ENCODE measurements at places on chromosomes 12 and 14.
A peak's percentile ranks its signal among the peaks of the same experiment; 100 is the strongest.

DNA sequence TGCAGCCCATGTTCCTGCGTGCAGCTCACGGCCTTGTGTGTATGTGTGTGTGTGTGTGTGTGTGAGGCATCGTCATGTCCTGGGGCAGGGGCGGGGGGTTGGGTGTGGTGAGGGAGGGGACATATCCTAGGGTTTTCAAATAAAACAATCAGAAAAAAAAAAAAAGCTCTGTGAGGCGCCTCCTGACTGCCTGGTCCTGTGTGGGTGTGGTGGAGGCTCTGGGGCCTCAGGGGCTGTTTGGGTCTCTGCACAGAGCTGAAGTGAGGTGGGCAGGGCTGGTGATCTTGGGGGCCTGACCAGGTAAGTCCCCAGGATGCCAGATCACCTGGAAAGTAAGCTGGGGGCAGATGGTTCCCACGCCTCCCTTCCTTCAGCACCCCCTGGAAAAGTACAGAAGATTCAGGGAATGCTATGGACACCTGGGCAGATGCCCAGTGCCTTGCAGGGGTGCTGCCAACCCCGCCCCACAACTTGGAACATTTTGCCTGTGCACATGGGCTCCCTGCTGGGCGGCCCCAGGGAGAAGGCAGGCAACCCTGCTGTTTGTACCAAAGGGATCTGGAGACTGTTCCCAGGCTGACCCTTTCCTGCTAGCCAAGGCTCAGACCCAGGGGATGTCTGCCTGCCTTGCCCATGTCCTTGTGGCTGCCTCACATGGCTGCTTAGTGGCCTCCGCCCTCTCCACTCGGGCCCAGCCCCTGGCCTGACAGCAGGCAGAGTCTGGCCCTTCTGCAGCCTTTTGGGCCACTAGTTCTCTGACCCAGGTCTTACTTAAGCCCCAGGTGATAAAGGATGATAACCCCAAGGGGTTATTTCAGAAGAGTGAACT lies 28.8 kb downstream of the CLSTN3 start:
- peaks cover 15% of the 10 kb centered on the region for H3K27me3 ChIP-seq
- no peak overlapping the region for H3K27ac ChIP-seq
- H3K36me3 ChIP-seq, result peaks cover 8% of the 10 kb centered on the region
- H3K4me1 ChIP-seq, result peaks cover 7% of the 10 kb centered on the region
- H3K4me3 ChIP-seq, result no peak overlapping the region

GRCh38 chr12:58341791-58342190 lies 400.4 kb downstream of the ATP23 start:
- DNase-seq, result no peak
- H3K36me3 ChIP-seq, result no peaks in the 10 kb centered on the region
- no peaks in the 10 kb centered on the region for H3K4me1 ChIP-seq
- no peaks in the 10 kb centered on the region for H3K27me3 ChIP-seq
- H3K27ac ChIP-seq, result no peak overlapping the region
- H3K4me3 ChIP-seq, result no peak overlapping the region

- H3K4me3 ChIP-seq, result no peak overlapping the region
- no peaks in the 10 kb centered on the region for H3K36me3 ChIP-seq
- no peaks in the 10 kb centered on the region for H3K4me1 ChIP-seq
- no peak for DNase-seq
- H3K27ac ChIP-seq, result no peak overlapping the region
Measured at GRCh38 chr12:63419154-63419553, 249.1 kb downstream of the DPY19L2 start.

DNA sequence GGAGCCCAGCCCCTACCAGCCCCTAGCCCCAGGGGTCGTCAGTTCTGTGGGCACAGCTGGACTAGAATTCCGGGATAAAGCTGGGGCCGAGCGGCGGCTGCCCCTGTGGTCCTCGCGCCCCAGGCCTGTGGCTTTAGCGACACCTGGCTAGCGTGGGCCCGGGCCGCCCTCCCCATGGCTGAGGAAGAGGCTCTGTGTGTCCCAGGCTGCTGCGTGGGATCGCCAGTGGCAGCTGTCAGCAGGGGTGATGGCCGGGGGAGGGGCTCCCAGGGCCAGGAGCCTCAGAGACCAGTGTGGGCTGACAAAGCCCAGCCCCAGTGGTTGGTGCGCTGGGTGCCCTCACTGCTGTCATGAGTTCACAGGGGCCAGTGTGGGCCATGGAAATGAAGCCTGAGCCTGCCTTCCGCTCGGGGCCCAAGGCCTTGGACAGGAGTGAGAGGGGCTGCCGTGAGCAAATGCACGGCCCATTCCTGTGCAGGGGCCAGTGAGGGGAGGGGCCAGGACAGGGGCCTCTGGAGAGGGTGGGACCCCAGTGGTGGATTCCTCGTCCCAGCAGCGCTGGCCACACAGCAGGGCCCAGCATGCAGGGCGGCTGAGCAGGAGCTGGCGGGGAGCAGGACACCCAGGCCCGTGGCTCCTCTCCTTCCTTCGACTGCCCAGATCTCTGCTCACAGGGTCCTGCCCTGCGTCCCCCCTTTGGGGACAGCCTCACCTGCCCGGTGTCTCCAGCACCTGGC lies 11.4 kb downstream of the FBRSL1 start:
- H3K27me3 ChIP-seq, result no peaks in the 10 kb centered on the region
- no peak for DNase-seq
- peaks cover 10% of the 10 kb centered on the region for H3K4me1 ChIP-seq
- no peak overlapping the region for H3K4me3 ChIP-seq
- no peaks in the 10 kb centered on the region for H3K36me3 ChIP-seq

- no peak overlapping the region for H3K4me3 ChIP-seq
- no peaks in the 10 kb centered on the region for H3K27me3 ChIP-seq
- no peaks in the 10 kb centered on the region for H3K36me3 ChIP-seq
- peak overlapping the region; percentile 38 for H3K27ac ChIP-seq
- H3K4me1 ChIP-seq, result peaks cover 42% of the 10 kb centered on the region
Measured at GRCh38 chr12:120960657-120961056, 17.7 kb upstream of the HNF1A start.

DNA sequence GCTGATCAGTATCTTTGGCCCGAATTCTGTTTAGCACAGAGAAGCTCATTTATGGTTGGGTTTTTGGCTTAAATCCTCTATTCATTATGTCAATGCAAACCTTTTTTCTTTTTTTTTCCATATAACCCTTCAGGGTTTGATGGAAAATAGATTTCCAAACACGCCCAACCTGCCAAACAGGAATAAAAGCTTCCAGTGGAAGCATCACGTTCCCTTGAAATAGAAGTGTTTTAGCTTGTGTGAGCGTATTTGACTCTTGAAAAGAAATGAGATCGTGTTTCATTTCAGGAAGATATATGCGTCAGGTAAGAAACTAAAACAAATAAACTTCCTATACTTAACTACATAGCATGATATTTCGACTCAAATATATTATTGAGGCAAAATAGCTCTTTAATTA lies at the start of gene PIK3C2G:
Gene PIK3C2G, plus strand, starts transcription at position 246 of the 400 bp plus-strand sequence. CDS start 20,564 bp downstream, outside the sequence.
- H3K36me3 ChIP-seq, result no peaks in the 10 kb centered on the region
- no peak within 1 kb of the TSS for H3K27ac ChIP-seq
- H3K4me3 ChIP-seq, result no peak within 1 kb of the TSS
- no peaks in the 10 kb centered on the region for H3K4me1 ChIP-seq
- no peaks in the 10 kb centered on the region for H3K27me3 ChIP-seq
- no peak for DNase-seq

DNA sequence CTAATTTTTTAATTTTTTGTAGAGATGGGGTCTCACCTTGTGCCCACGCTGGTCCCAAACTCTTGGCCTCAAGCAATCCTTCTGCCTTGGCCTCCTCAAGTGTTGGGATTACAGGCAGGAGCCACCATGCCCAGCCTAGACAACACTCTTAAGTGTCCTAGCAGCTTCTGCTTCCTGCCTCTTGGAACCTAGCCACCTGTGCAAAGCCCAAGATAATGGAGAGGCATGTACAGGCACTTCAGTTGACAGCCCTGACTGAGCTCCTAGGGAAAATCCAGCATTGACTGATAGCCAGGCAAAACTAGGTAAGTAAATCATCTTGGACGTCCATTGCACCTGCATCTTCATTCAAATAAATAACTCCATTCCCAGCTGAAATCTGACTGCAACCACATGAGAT lies 15.5 kb downstream of the COX14 start:
- H3K4me1 ChIP-seq, result peaks cover 11% of the 10 kb centered on the region
- no peak overlapping the region for H3K27ac ChIP-seq
- no peak overlapping the region for H3K4me3 ChIP-seq

- DNase-seq, result no peak
- H3K4me1 ChIP-seq, result no peaks in the 10 kb centered on the region
- H3K4me3 ChIP-seq, result no peak overlapping the region
- no peaks in the 10 kb centered on the region for H3K36me3 ChIP-seq
- H3K27ac ChIP-seq, result no peak overlapping the region
- H3K27me3 ChIP-seq, result no peaks in the 10 kb centered on the region
Measured at GRCh38 chr12:77678621-77679020, 152.1 kb upstream of the NAV3 start.

- no peaks in the 10 kb centered on the region for H3K36me3 ChIP-seq
- H3K27ac ChIP-seq, result no peak overlapping the region
- H3K4me1 ChIP-seq, result no peaks in the 10 kb centered on the region
Measured at GRCh38 chr14:70317969-70318634, 41.4 kb downstream of the COX16 start.

- H3K4me1 ChIP-seq, result peaks cover 70% of the 10 kb centered on the region
- no peaks in the 10 kb centered on the region for H3K27me3 ChIP-seq
- peaks cover 28% of the 10 kb centered on the region for H3K36me3 ChIP-seq
- DNase-seq, result no peak
- no peak overlapping the region for H3K4me3 ChIP-seq
Measured at GRCh38 chr12:46403719-46404070, 31.1 kb upstream of the SLC38A2 start.

DNA sequence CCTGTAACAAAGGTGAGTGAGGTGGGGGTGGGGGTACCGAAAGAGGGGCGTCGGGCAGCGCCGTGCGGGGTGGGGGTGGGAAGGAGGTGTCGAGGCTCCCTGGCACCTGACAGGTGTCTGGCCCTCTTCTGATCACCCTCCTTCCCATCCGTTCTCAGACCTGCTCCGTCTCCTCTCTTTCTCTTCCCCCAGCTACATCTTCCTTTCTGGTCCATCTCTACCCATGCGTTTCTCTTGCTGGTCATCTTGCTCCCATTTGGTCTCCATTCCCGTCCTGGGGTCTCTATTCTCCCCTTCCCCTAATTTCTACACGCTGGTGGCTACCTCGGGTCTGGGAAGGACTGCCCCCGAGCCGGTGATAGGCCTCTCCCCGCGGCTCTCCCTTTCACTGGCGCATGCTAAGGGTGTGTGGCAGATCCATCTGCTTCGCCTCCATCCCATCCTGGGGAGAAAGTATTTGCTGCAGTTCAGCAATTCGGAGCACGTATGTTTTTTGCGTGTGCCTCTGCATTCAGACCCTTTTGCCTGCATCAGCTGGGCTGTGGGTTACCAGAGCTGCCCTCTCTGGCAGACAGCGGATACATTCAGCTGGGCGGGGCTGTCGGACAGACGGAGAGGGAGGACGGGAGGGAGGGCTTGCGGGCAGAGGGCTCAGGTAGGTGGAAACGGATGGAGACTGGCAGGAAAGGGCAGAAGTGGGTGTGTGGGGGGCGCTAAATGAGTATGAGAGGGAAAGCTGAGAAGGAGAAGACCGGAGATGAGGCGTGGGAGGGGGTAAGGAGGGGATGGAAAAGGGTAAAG lies 730 bp downstream of the CLSTN3 start:
- peak overlapping the region; percentile 93 for H3K27ac ChIP-seq
- H3K4me1 ChIP-seq, result peaks cover 28% of the 10 kb centered on the region
- H3K27me3 ChIP-seq, result no peaks in the 10 kb centered on the region
- H3K4me3 ChIP-seq, result peak overlapping the region; percentile 98
- H3K36me3 ChIP-seq, result peaks cover 40% of the 10 kb centered on the region

DNA sequence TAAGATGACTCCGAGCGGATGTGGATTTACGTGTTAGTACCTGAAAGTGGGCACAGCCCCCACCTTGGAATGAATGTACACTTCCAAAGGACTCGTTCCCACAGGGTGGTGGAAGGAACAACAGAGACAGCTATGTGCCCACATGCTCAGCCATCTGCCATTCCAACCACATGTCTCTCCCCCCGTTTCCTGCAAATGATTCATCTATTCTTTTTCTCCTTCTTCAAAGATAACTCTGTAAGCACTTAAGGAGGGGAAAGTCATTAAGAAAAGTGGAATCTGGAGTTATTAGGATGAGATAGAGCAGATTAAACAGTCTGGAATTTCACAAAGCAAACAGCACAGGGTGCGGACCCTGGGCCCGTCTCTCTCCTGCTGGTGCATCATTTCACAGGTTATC lies 18.5 kb upstream of the DUSP6 start:
- peaks cover 36% of the 10 kb centered on the region for H3K4me1 ChIP-seq
- no peaks in the 10 kb centered on the region for H3K27me3 ChIP-seq
- no peak overlapping the region for H3K27ac ChIP-seq
- H3K4me3 ChIP-seq, result no peak overlapping the region
- DNase-seq, result no peak

- no peaks in the 10 kb centered on the region for H3K36me3 ChIP-seq
- no peak overlapping the region for H3K27ac ChIP-seq
- DNase-seq, result no peak
- no peak overlapping the region for H3K4me3 ChIP-seq
Measured at GRCh38 chr12:74415633-74416032, 122.0 kb upstream of the ATXN7L3B start.

DNA sequence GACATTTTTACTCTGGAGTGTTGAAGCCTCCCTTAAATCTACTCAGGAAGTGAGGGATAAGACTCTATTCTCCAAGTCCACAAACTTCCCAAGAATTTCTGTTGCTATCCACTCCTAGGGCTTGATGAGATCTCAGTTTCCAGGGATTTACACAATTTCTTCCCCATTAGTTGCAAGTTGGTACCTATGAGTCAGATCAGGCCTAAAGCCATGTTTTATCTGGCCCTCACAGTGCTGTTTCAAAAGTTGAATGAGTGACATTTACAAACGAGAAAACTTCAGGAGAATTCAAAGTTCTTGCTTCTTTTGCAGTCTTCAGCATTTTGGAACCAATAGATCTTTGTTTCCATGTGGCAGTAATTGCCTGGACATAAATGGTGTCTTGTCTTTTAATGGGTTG lies 156.4 kb upstream of the SYT10 start:
- no peak overlapping the region for H3K4me3 ChIP-seq
- H3K4me1 ChIP-seq, result no peaks in the 10 kb centered on the region
- no peak overlapping the region for H3K27ac ChIP-seq
- H3K36me3 ChIP-seq, result no peaks in the 10 kb centered on the region

GRCh38 chr12:29152223-29152868 lies 3.3 kb downstream of the FAR2 start:
- no peak overlapping the region for H3K27ac ChIP-seq
- H3K36me3 ChIP-seq, result no peaks in the 10 kb centered on the region
- H3K4me3 ChIP-seq, result no peak overlapping the region
- H3K27me3 ChIP-seq, result peaks cover 44% of the 10 kb centered on the region
- DNase-seq, result no peak
- peaks cover 23% of the 10 kb centered on the region for H3K4me1 ChIP-seq

DNA sequence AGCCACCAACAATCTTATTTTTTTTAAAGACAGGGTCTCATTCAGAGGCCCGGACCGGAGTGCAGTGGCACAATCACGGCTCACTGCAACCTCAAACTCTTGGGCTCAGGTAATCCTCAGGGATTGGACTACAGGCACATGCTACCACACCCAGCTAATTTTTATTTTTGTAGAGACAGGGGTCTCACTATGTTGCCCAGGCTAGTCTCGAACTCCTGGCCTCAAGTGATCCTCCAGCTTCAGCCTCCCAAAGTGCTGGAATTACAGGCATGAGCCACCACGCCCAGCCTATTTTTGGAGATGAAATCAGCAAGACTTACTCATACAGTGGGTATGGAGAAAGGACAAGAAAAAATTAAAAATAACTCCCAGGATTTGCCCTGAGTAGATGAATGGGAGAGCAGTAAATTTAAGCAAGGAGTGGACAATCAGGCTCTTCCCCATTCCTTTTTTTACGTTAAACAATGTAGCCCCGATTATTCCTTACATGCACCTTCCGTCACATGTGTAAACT lies 13.2 kb downstream of the FMNL3 start:
- H3K4me3 ChIP-seq, result no peak overlapping the region
- H3K4me1 ChIP-seq, result peaks cover 31% of the 10 kb centered on the region
- no peak for DNase-seq
- H3K27ac ChIP-seq, result no peak overlapping the region
- no peaks in the 10 kb centered on the region for H3K36me3 ChIP-seq
- no peaks in the 10 kb centered on the region for H3K27me3 ChIP-seq
